ENCODE measurements at places on chromosomes 13 and 19.
A peak's percentile ranks its signal among the peaks of the same experiment; 100 is the strongest.

DNA sequence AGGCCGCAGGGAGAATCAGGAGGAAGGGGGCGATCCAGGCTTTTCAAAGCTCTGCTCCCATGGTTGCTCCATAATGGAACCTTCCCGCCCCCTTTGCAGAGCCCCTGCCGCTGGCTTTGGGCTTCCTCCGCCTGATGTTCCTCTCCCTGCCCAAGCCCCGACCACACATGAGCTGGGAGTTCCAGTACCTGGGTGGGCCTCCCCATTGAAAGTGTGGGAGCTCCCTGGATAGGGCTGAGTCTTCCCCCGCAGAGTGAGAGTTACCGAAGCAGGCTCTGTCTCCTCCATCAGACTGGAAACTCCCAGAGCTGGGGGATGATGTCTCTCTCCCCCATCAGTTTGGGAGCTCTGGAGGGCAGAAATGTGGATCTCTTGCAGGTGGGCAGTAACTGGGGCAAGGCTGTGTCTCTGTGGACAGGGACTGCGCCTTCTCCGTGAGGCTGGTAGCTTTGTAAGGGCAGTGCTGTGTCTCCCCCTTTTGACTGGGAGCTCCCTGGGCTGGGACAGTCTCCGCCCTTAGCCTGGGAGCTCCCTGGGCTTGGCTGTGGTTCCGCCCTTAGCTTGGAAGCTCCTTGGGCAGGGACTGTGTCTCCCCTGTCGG lies 722 bp downstream of the DCAF15 start:
- DNase-seq = peak; percentile 29

- DNase-seq = no peak
Observed at GRCh38 chr13:112114391-112114790, 47.4 kb downstream of the SOX1 start.

DNA sequence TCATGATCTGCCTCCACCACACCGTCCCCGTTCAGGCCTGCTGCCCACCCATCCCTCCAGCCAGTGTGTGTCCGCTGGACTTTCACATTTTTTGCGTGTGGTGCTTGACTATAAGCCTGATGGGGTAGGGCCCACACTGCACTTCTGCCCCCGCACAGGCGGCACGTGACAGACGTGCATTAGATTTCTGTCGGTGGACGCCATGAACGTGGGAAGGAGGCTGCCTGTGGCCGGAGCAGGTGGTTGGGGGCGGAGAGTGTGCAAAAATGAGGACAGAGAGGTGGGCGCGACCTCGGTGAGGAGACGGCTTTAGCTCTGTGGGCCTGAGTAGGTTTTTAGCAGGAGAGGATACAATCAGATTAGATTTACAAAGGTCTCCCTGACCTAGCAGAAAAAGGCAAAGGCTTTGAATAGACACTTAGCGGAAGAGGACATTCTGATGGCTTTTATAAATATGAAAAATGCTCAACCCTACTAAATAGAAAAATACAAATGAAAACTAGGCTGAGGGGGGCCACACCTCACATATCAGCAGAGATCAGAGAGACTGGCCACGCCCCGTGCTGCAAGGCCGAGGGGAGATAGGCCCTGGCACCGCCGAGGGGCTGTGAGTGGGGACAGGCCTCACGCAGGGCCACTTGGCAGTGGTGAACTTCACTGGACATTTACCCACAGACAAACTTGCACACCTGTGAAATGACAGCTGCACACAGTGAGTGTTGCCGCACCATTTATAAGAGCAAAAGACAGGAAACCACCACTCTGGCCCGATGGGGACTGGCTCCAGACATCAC lies 25.4 kb downstream of the PAK4 start:
- DNase-seq = no peak

GRCh38 chr13:112668924-112669323 lies 20.9 kb upstream of the ATP11A start:
- no peak for DNase-seq

- peak; percentile 33 for DNase-seq
Observed at GRCh38 chr13:50244713-50245574, 229.7 kb downstream of the KCNRG start.

GRCh38 chr19:768424-768823 lies 17.5 kb downstream of the MISP start:
- peak; percentile 70 for DNase-seq
